ENCODE measurements at places on chromosomes 2 and 18. TPM values are rescaled to one million over a fixed set of nuclear protein-coding genes. Genes with fewer than 3 reads are reported as not detected.

- no peaks in the 10 kb centered on the region for H3K4me1 ChIP-seq
- H3K36me3 ChIP-seq = no peaks in the 10 kb centered on the region
- H3K4me3 ChIP-seq = no peak overlapping the region
- no peak overlapping the region for H3K27ac ChIP-seq
- no peak for DNase-seq
These were observed 313.8 kb downstream of the RIT2 start for GRCh38 chr18:42801706-42802105.

DNA sequence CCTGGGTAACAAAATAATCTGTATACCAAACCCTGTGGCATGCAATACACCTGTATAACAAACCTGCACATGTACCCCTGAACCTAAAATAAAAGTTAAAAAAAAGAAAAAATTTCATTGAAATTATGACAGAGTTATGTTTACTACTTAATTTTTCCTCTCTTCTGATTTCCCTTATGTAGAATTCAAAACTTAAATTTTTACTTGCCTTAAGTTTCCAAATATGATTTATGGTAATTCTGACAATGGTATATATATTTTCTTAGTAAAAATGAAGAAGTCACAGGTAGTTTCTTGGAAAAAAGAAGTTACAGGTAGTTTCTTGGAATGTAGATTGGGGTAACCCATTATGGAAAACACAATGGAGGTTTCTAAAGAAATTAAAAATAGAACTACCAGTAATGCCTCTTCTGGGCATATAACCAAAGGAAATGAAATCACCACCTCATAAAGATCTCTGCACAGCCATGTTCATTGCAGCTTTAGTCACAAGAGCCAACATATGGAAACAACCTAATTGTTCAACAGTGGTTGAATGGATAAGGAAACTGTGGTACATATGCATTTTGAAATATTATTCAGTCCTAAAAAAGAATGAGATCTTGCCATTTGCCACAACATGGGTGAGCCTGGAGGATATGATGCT lies 164.9 kb downstream of the BABAM2 start:
- H3K27ac ChIP-seq = no peak overlapping the region
- H3K4me3 ChIP-seq = no peak overlapping the region
- DNase-seq = no peak

DNA sequence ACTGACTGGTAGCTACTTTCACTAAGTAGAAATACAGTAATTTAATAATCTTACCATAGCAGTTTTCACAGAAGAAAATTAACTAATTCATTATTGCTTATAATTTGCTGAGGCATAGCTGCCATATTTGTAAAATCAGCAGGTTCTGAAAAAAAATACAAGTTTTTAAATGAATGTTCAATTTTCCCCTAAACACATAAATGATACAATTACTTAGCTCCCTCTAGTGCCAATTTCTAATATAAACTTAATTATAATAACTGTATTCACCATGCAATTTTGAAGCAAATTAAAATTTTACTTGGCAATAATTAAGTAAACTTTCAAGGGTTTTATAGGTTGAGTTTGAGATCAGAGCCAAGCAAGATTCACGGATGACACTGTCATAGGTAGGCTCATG lies 1321.6 kb upstream of the ACVR2A start:
- no peak overlapping the region for H3K27ac ChIP-seq
- H3K36me3 ChIP-seq = no peaks in the 10 kb centered on the region
- H3K4me1 ChIP-seq = no peaks in the 10 kb centered on the region
- DNase-seq = no peak

GRCh38 chr2:9692456-9693195 lies 61.8 kb upstream of the YWHAQ start:
- H3K4me3 ChIP-seq = peak overlapping the region; percentile 64
- no peaks in the 10 kb centered on the region for H3K27me3 ChIP-seq
- DNase-seq = no peak
- peak overlapping the region; percentile 93 for H3K27ac ChIP-seq

- peak overlapping the region; percentile 96 for H3K4me3 ChIP-seq
- peak overlapping the region; percentile 96 for H3K27ac ChIP-seq
- no peaks in the 10 kb centered on the region for H3K36me3 ChIP-seq
- DNase-seq = peak; percentile 58
- peaks cover 12% of the 10 kb centered on the region for H3K4me1 ChIP-seq
These were observed 625 bp upstream of the NBAS start for GRCh38 chr2:15561574-15562344.

SEPTIN10 gene
- 101 TPM for total RNA-seq

GRCh38 chr2:221204699-221205098 lies 367.4 kb downstream of the EPHA4 start:
- no peaks in the 10 kb centered on the region for H3K4me1 ChIP-seq
- no peak overlapping the region for H3K4me3 ChIP-seq
- DNase-seq = no peak
- no peak overlapping the region for H3K27ac ChIP-seq
- H3K36me3 ChIP-seq = no peaks in the 10 kb centered on the region

DNA sequence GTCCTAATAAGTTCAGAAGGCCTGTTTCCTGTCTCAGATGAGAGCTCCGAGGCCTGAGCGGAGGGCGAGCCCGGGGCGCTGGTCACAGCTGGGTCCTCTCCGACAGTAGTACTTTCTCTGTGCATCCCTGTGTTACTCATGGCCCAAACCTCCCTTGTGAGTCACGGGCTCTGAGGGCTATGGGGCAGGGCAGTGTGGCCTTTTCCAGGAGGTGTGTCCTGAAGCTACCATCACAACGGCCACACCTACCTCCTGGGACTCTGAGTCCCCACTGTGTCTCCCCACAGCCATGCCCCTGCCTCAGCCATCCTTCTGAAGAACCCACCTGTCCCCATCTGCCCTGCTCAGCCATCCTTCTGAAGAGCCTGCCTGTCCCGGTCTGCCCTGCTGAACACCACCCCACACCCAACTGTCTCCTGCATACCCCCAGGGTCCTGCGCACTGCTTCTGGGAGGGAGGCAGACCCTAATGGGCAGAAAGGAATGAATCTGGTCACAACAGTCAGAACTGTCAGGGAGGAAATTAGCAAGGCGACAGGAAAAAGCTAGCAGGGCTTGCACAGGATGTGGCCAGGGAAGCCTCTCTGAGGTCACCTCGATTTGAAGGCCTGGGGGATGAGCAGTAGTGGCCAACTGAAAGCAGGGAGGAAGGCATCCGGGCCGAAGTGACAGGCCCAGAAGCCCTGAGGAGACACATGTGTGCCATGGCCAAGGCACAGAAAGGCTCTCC lies 145.4 kb upstream of the RIOK3 start:
- no peaks in the 10 kb centered on the region for H3K36me3 ChIP-seq
- no peak overlapping the region for H3K4me3 ChIP-seq
- peak; percentile 93 for DNase-seq
- H3K27ac ChIP-seq = peak overlapping the region; percentile 70
- H3K4me1 ChIP-seq = peaks cover 42% of the 10 kb centered on the region

DNA sequence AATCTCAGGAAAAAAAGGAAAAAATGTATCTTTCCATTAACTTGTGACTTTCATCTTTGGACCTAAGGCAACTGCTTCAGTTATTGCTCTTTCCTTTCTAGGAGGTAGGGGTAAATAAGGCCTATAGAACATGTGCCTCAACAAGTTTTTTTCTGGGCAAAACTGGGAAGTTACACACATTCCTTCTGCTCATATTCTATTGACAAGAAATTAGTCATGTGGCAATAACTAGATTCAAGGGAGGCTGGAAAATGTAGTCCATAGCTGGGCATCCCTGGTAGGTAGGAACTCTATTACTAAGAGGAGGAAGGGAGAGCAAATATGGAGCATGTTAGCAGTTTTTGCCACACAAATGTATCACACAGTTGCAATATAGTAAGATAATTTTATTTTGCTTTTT lies 37.7 kb upstream of the NEMP2 start:
- H3K27me3 ChIP-seq = no peaks in the 10 kb centered on the region
- H3K36me3 ChIP-seq = no peaks in the 10 kb centered on the region
- no peak overlapping the region for H3K4me3 ChIP-seq

DNA sequence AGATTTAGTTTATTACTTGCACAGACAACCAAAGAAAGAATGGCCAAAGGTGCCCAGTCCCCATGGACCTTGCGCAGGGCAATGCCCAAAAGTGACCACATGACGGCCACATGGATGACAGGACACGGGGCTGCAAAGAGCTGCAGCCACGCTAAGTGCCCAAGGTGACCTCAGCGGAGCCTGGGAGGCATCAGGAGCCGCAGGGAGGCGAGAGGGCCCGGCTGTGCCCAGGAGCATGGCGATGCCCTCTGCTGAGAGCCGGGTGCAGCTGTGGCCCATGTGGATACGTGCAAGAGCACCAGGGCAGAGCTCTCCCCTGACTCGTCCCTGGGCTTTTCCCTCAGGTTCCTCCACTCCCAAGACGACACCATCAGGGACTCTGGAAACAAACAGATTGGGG lies 14.7 kb downstream of the HES6 start:
- H3K27ac ChIP-seq = no peak overlapping the region
- DNase-seq = no peak
- H3K27me3 ChIP-seq = peaks cover 16% of the 10 kb centered on the region
- no peaks in the 10 kb centered on the region for H3K36me3 ChIP-seq
- peaks cover 2% of the 10 kb centered on the region for H3K4me1 ChIP-seq

CFAP210 gene
- 0.36 TPM for total RNA-seq
